ENCODE measurements at places on chromosomes 2 and 18.

- no peak for DNase-seq
Observed at GRCh38 chr2:117850015-117850414, 35.5 kb downstream of the DDX18 start.

GRCh38 chr2:231373184-231373583 lies 22.3 kb upstream of the B3GNT7 start:
- no peak for DNase-seq

DNA sequence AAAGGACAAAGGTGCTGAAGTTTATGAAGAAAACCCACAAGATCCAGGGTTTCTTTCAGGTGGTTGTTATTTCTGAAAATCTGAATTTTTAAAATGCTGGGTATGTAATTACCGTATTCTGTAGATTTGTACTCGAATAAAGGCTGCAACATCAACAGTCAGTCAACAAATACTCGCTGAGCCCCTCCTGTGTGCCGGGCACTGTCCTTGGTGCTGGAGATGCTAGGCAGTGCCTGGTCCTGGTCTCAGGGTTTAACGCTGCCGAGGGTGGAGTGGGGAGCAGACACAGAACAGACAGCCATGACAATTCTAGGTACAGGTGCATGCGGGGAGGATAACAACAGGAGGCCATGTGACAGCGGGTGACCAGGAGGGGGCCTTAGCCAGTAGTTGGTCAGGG lies 27.2 kb upstream of the PDIA6 start:
- no peak for DNase-seq

DNA sequence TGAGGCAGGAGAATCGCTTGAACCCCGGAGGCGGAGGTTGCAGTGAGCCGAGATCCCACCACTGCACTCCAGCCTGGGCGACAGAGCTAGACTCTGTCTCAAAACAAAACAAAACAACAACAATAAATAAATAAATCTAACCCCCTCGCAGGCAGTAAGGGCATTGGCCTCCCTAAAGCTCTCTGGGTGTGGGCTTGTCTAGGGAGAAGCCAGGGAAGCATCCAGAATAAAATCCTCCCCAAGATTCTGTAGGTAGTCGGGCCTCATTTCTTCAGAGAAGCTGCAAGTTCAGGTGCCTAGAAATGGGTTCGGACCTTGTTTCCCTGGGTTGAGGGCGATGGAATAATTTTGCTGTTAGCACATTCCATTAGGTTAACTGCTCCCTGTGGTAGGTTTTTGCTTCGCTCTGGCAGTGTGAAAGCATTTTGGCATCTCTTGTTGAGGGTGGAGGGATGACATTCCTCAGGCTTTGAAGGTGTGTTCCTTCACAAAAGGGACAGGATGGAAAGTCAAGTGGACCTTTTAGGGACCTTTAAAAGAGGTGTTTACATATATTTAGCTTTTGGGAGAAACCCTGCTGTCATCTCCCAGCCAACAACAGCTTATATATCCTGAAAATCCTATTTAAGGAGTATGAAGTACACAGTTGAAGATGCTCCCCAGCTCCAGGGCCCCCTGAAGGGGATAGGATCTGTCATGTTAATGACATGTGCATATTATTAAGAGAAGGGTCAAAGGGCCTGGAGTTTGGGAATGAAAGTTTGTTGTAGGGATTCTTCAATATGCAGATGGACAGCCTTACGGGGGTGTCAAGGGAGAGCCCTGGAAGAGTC lies 17.7 kb downstream of the MYCN start:
- no peak for DNase-seq

DNA sequence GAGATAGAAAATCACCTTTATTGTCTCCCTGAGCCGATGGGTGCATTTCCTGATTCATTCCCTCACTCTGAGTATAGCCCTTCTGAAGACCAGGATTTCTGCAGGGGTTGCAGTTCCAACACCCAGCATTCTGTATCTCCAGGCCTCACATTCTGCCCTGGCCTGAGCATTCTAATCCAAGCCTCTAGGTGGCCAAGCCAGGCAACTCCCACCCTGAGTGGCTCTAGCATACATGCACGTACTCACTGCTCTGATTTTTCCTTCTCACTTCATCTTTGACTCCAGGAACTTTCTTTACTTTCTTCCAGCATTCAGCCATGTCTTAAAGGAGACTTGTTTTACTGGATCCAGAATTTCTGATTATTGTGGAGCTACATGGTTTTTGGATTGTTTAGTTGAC lies 100.7 kb upstream of the STK39 start:
- DNase-seq: no peak

Data from stimulated activated CD8-positive, alpha-beta memory T cell treated with anti-CD3 and anti-CD28 coated beads, Interleukin-4, amount 100 ng/mL, for 4 hours (primary cell).